ENCODE measurements at places on chromosomes 16 and 17. TPM values are rescaled to one million over a fixed set of nuclear protein-coding genes. Genes with fewer than 3 reads are reported as not detected.
A peak's percentile ranks its signal among the peaks of the same experiment; 100 is the strongest.

GRCh38 chr16:15900901-15901500 lies 12.6 kb upstream of the CEP20 start:
- no peak overlapping the region for H3K4me3 ChIP-seq
- no peaks in the 10 kb centered on the region for H3K36me3 ChIP-seq
- no peak overlapping the region for H3K27ac ChIP-seq
- peaks cover 2% of the 10 kb centered on the region for H3K27me3 ChIP-seq

- no peak overlapping the region for H3K27ac ChIP-seq
- no peaks in the 10 kb centered on the region for H3K27me3 ChIP-seq
- no peak overlapping the region for H3K4me3 ChIP-seq
- no peaks in the 10 kb centered on the region for H3K36me3 ChIP-seq
- no peaks in the 10 kb centered on the region for H3K4me1 ChIP-seq
- no peak for DNase-seq
Observed at GRCh38 chr17:50672831-50673551, 34.7 kb downstream of the ANKRD40 start.

- no peak overlapping the region for H3K4me3 ChIP-seq
- no peaks in the 10 kb centered on the region for H3K36me3 ChIP-seq
- no peak overlapping the region for H3K27ac ChIP-seq
- H3K4me1 ChIP-seq: no peaks in the 10 kb centered on the region
- no peaks in the 10 kb centered on the region for H3K27me3 ChIP-seq
Observed at GRCh38 chr16:78852081-78852635, 748.4 kb downstream of the MAF start.

GRCh38 chr16:75248536-75249380 lies 2.7 kb downstream of the BCAR1 start:
- no peak overlapping the region for H3K27ac ChIP-seq
- no peak for DNase-seq
- H3K4me3 ChIP-seq: no peak overlapping the region
- H3K4me1 ChIP-seq: peaks cover 12% of the 10 kb centered on the region

DNA sequence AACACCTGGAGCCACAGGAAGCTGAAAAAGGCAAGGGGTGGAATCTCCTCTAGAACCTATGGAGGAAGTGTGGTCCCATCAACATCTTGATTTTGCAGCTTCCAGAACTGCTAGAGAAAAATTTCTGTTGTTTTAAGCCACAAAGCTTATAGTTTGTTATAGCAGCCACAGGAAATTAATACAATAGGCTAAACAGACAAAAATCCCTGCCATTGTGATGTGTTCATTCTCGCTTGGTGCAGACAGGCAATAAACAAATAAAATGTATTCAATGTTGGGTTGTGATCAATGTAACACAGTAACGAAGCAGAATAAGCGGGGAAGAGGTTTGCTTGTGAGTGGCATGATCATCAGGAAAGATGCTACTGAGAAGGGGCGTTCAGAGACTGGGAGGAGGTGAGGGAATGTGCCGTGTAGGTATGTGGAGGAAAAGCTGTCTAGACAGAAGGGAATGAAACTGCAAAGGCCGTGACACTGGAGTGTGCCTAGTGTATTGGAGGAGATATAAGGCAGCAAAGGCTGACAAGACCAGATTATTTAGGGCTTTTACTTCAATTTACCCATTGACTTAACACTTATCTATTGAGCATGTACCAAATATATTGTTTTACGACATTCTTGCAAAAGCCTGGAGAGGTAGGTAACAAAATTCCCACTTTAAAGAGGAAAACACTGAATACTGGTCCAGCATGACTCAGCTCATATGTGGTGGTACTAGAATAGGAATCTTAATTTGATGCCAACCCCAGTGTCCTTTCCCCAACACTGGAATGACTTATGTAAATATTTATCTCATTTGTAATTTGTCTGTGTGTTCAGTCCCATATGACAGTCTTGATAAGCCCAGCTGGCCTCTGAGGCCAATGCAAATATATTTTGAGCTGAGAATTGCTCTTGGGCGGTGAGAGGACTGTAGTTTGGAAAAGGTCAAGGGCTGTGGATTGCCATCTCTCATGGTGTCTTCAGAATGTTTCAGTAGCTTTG lies 375.9 kb downstream of the CDH13 start:
- no peaks in the 10 kb centered on the region for H3K27me3 ChIP-seq
- no peak overlapping the region for H3K27ac ChIP-seq
- no peak for DNase-seq
- no peaks in the 10 kb centered on the region for H3K4me1 ChIP-seq
- H3K4me3 ChIP-seq: no peak overlapping the region

GRCh38 chr17:19404264-19404663 lies 6.8 kb upstream of the RNF112 start:
- peaks cover 9% of the 10 kb centered on the region for H3K27me3 ChIP-seq
- DNase-seq: no peak
- H3K27ac ChIP-seq: no peak overlapping the region
- H3K36me3 ChIP-seq: no peaks in the 10 kb centered on the region
- H3K4me3 ChIP-seq: no peak overlapping the region
- H3K4me1 ChIP-seq: no peaks in the 10 kb centered on the region

GRCh38 chr16:68563631-68564381 lies 24.7 kb downstream of the ZFP90 start:
- peaks cover 81% of the 10 kb centered on the region for H3K36me3 ChIP-seq
- no peak overlapping the region for H3K27ac ChIP-seq
- no peak for DNase-seq
- H3K4me3 ChIP-seq: no peak overlapping the region
- no peaks in the 10 kb centered on the region for H3K4me1 ChIP-seq

GRCh38 chr16:4347010-4347409 lies 4.1 kb downstream of the PAM16 start:
- DNase-seq: no peak
- H3K27ac ChIP-seq: peak overlapping the region; percentile 39
- H3K27me3 ChIP-seq: no peaks in the 10 kb centered on the region
- no peak overlapping the region for H3K4me3 ChIP-seq

- H3K4me3 ChIP-seq: peak overlapping the region; percentile 92
- H3K36me3 ChIP-seq: peaks cover 19% of the 10 kb centered on the region
- peak overlapping the region; percentile 100 for H3K27ac ChIP-seq
- H3K4me1 ChIP-seq: peaks cover 26% of the 10 kb centered on the region
- DNase-seq: no peak
Observed at GRCh38 chr17:44898768-44899073, 524 bp downstream of the EFTUD2 start.

- no peak for DNase-seq
Observed at GRCh38 chr17:67290711-67291291, 45.8 kb upstream of the HELZ start.

DNA sequence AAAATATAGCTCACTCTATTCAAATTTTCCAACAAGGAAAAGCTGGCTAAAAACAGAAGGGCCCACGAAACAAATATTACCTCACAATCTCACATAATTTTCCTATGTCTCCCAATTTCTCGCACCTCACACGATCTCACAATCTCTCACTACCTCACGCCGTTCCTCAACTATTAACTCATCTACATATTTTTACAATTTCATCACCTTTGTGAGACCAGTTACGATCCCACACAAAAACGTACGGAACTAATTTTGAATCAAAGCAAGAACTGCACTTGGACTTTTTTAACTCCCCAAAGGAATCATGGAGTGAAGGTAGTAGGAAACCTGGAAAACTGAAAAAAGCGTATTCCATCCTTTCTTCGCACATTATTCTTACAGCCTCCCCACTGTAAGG lies 1.1 kb downstream of the CBX1 start:
- no peaks in the 10 kb centered on the region for H3K27me3 ChIP-seq
- no peak overlapping the region for H3K27ac ChIP-seq
- no peak for DNase-seq

DNA sequence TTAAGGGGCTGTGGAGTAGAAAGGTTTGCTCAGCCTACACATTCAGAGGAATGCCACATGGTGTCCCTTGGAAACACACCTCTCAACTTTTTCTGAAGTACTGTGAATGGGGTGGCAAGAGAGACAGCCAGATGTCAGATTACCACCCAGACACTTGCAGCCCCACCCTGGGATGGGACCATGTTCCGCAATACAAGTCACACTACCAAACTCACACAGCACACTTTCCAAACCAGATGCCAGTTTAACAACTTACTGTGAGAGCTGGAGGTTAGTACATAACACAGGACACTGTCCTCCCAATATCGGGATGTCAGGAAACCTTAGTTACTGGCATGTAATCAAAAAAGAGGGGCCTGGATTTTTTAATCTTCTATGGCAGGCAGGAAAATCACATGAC lies 7.9 kb downstream of the USP7 start:
- H3K4me3 ChIP-seq: no peak overlapping the region
- no peaks in the 10 kb centered on the region for H3K27me3 ChIP-seq
- H3K27ac ChIP-seq: no peak overlapping the region

DNA sequence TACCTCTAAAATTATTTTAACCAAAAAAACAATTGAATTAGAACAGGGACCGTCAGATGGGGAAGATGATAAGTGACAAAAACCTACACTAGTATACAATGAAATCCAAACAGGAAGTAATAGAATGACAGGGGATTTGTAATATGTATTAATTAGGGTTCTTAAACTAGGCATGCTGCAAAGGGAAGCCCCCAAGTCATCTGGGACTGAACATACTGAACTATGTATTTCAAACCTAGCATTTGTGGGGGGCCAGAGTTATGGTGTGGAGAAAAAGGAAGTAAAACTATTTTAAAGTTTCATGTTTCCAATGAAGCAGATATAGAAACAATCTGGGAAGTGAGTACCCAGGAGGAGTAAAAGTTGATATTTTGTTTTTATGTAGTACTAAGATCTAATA lies 133.2 kb upstream of the HS3ST3A1 start:
- no peaks in the 10 kb centered on the region for H3K4me1 ChIP-seq
- no peak for DNase-seq
- H3K27me3 ChIP-seq: peaks cover under 1% of the 10 kb centered on the region
- no peaks in the 10 kb centered on the region for H3K36me3 ChIP-seq
- H3K4me3 ChIP-seq: no peak overlapping the region

GRCh38 chr16:52404546-52404945 lies 142.4 kb downstream of the TOX3 start:
- no peaks in the 10 kb centered on the region for H3K27me3 ChIP-seq
- H3K27ac ChIP-seq: no peak overlapping the region
- H3K36me3 ChIP-seq: no peaks in the 10 kb centered on the region
- no peak overlapping the region for H3K4me3 ChIP-seq

DNA sequence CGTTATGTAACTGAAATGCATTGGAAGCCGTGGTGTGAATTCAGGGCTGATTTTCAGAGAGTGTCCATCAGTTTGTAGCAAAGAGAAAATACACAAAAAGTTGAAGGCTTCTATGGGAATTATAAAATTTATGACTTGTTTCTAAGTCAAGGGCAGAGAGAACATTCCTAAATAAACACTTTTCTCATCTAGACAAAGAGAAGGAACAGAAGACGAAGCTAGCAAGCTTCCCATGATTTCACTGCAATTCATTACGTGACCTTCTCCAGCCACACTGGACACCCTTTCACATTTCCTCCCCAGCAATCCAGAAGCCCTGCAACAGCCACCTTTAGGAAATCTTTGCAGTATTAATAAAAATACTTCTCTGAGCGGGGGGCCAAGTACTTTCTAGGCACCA lies 67.8 kb downstream of the TMEM100 start:
- peaks cover 8% of the 10 kb centered on the region for H3K27me3 ChIP-seq
- H3K36me3 ChIP-seq: no peaks in the 10 kb centered on the region
- H3K4me3 ChIP-seq: no peak overlapping the region
- no peaks in the 10 kb centered on the region for H3K4me1 ChIP-seq

DNA sequence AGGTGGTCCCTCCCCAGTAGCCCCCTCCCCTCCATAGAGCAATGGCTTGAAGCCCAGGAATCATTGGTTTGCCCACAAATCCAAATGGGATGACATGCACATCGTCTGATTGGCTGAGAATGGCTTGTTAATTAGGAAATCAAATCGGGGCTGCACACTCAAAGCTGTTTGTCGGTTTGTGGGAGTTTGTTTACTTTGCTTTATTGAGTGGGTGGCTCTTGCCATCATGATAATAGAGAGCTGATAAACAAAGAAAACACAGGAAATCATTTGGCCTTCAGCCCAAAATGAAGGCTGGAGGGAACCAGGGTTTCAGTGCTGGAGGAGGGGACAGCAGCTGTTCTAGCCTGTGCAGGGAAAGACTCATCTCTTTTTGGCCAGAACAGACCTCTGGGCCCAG lies 316.3 kb downstream of the CBLN1 start:
- H3K27me3 ChIP-seq: no peaks in the 10 kb centered on the region
- no peak overlapping the region for H3K4me3 ChIP-seq
- no peaks in the 10 kb centered on the region for H3K4me1 ChIP-seq
- no peak for DNase-seq
- no peaks in the 10 kb centered on the region for H3K36me3 ChIP-seq

DNA sequence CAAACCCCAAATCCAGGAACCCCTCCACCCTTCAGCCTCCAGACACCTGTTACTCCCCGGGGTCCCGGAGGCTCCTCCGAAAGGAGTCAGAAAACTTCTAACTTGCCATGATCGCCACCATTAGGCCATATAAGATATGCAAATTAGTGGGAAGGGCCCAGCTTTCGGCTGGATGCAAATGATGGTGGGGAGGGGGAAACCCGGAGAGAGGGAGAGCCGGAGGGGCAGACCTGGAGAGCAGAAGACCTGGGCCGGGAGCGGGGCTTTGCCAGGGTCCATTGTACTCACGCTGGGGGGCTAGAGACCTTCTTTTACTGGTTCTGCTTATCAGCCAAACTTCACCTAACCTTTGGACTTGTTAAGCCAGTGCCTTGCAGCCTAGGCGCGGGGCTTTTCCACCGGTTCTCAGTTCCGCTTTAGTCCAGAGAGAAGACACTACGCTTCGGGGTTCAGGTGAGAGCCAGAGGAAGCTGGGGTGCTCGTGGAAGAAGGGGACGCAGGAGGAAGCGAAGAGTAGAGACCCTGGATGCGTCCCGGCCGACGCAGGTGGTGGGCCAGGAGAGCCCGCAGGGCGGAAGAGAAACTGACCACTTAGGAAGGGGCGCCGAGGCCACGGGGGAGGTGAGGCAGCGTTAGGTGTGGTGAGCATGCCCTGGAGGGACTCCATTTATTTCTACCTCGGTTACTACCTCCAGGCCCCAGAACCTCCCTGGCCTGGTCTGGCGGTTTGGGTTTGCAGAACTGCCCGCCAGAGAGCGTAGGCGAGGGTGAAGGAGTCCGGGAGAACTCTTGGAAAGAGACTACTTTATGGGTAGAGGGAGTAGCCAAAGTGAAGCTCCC lies at the start of gene HNF1B:
Gene HNF1B (minus strand): TSS at position 99 of the 840 bp plus-strand sequence. CDS start 175 bp downstream, outside the sequence.
- no peak within 1 kb of the TSS for H3K4me3 ChIP-seq
- no peaks in the 10 kb centered on the region for H3K36me3 ChIP-seq

- H3K4me3 ChIP-seq: no peak overlapping the region
- H3K4me1 ChIP-seq: no peaks in the 10 kb centered on the region
- no peak for DNase-seq
- H3K27ac ChIP-seq: no peak overlapping the region
Observed at GRCh38 chr16:61797296-61797795, 238.9 kb downstream of the CDH8 start.

DNA sequence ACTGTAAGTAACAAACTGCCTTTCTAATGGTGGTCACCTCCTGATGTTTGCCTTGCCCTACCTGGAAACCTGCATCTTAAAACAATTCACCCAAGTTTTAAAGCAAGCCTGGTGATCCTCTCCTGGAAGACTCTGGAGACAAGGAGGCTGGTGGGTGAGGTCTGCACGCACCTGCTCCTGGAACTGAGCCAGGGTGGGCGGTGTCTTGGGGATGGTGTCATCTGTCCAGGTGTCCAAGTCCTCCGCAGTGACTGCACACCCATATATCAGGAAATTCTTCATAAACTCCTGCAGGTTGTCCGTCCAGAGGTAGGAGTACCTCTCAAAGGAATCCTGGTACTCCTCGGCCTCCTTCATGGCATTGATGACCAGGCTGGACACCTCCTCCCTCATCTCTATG lies 44.9 kb downstream of the DNAH17 start:
- no peaks in the 10 kb centered on the region for H3K36me3 ChIP-seq
- no peak overlapping the region for H3K4me3 ChIP-seq
- peak overlapping the region; percentile 43 for H3K27ac ChIP-seq
- peaks cover 26% of the 10 kb centered on the region for H3K4me1 ChIP-seq

Gene ADAD2
- total RNA-seq: not detected

Gene LITAFD
- not detected for total RNA-seq

Gene SMIM36
- total RNA-seq: not detected

Gene ZG16
- total RNA-seq: not detected

Gene KRT17
- total RNA-seq: not detected

Gene CASKIN1
- total RNA-seq: 0.05 TPM

Gene CPNE7
- total RNA-seq: 1.1 TPM

Gene CDH11
- not detected for total RNA-seq
